ENCODE measurements at places on chromosomes 7 and 10.

GRCh38 chr10:133187091-133187905, 27.3 kb downstream of the KNDC1 start:
- no peak for DNase-seq

- no peak for DNase-seq
Measured at GRCh38 chr7:106836816-106837215, 28.3 kb upstream of the PIK3CG start.

DNA sequence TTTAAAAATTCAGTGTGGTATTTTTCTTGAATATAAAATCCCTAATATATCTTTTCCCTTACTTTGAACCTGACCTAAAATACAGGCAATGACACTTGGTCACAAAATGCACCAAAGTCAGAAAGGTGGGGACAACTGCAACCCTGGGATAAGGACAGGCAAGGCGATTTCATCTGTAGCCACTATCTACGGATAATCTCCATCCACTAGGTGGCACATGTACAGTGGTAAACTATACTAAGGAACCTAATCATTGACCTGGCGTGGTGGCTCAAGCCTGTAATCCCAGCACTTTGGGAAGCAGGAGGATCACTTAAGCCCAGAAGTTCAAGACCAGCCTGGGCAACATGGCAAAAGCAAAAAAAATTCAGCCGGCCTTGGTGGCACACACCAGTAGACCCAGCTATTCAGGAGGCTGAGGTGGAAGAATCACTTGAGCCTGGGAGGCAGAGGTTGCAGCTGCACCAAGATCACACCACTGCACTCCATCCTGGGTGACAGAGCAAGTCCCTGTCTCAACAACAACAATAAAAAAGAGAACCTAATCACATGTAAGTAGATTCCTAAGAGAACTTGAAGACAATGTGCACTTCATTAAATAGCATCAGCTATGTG, 98.9 kb downstream of the KMT2C start:
- DNase-seq: peak; percentile 6

GRCh38 chr7:99255463-99255862, 17.2 kb upstream of the MYH16 start:
- DNase-seq: no peak

DNA sequence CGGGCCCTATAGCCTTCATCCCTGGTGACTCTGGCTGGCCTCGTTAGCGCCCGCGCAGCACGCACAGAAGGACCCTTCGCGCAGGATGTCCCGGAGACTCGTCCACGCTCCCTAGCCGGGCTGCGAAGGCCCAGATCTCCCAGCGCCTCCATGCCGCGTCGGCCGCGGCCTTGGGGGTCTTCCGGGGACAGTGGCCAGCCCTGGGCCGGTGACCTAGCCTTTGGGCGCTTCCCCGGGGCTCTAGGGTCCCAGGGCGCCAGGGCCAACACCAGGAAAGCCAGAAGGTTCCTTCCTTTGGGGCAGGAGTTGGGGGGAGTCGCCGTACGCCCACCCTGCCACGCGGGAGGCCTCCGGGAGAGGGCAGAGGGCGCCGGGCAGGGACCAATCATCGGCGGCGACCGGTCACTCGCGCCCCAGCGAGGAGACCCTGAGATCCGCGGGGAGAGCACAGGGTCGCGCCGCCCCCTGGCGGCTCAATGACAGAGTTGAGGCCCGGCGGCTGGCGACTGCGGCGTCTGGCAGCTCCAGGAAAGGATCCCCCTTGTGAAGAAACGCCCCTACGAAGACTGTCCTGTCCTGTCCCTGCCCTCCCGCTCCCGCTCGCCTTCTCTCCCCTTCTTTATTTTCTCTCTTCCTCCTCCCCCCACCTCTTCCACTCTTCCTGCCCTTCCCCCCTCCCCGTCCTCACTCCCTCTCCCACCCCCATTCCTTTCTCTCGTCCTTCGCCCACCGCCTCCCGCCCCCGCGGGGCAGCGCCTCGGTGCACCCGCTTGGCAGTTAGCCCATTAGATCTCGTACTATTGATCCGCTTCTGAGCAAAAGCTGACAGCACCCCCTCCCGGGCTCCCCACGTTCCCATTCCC, 62.3 kb upstream of the LBX1 start:
- DNase-seq: peak; percentile 23

DNA sequence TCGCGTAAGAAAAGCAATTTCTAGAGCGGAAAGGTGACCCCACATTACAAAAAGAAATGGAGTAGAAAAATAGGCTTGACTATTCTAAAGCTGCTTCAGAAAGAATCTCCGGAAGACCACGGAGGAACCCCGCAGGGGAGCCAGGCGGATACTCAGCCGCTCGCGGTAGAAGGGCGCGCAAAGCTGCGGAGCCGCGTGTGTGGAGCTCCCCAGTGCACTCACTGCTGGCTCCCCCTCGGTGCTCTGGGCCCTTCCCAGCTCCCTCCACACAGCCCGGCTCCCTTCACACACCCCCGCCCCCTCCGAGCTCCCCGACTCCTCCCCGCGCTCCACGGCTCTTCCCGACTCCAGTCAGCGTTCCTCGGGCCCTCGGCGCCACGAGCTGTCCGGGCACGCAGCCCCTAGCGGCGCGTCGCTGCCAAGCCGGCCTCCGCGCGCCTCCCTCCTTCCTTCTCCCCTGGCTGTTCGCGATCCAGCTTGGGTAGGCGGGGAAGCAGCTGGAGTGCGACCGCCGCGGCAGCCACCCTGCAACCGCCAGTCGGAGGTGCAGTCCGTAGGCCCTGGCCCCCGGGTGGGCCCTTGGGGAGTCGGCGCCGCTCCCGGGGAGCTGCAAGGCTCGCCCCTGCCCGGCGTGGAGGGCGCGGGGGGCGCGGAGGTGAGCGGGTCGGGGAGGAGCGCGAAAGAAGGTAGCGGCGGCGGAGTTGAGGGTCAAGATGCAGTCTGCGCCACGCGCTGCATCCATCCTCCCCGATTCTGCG, at the start of gene STEAP2:
TSS of gene STEAP2 (plus strand) at position 350 of the 758 bp plus-strand sequence. CDS start 13,343 bp downstream, outside the sequence.
- DNase-seq: no peak

GRCh38 chr7:100706672-100707311, 871 bp downstream of the POP7 start:
- no peak for DNase-seq

DNA sequence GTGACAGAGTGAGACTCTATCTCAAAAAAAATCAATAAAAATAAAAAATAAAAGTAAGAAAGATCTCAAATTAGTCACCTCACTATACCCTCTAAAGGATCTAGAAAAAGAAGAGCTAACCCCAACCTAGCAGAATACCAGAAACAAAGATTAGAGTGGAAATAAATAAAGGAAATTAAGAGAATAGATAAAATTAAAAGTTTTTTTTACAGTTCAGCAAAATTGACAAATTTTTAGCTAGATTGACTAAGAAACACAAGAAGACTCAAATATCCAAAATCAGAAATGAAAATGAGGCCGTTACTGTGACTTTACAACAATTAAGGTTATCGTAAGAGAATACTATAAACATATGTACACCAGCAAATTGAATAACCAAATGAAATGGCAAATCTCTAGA, 29.1 kb downstream of the KCTD7 start:
- DNase-seq: no peak

GRCh38 chr7:129188372-129188891, at the start of gene SMO:
Gene SMO, plus strand, starts transcription at chr7:129188633. Its CDS starts 519 bp downstream, at chr7:129189152.
- DNase-seq: peak; percentile 8

DNA sequence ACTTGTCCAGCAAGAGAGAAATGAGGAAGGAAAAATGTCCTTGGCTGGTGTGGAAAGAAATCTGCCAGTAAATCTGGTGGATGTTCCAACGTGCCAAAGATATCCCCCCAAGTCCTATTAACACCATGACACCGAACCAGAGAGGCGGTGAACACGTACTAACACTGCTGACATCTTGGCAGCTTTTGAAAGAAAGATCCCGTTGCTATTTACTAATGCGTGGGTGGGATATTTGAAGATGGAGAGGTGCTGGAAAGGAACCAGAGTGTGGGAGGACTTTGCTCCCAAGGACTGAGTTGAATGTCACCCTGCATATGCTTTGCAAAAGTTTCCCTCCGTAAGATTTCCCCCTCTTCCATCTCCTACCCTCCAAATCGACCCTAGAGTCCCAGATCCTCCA, 7.9 kb downstream of the CCDC3 start:
- DNase-seq: no peak

DNA sequence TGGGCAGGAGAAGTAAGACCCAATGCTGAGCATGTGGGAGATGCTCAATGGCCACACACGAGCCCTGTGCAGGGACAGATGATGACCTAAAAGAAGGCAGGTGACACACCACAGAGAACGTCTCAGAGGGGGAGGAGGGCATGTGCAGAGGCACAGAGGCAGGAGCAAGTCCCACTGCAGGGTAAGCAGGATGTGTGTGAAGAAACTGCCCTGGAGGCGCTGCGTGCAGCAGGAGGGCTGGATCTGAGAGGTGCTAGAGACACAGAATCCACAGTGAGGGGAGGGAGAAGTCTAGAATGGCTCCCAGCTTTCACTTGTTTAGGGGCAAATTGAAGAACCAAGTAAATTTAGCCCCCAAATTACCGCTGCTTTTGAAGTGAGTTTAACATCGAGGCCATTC, 14.9 kb downstream of the DYDC2 start:
- no peak for DNase-seq

- DNase-seq: no peak
Measured at GRCh38 chr10:32851301-32851700, 106.7 kb downstream of the ITGB1 start.

- DNase-seq: no peak
Measured at GRCh38 chr10:67803588-67804394, 34.2 kb downstream of the DNAJC12 start.

DNA sequence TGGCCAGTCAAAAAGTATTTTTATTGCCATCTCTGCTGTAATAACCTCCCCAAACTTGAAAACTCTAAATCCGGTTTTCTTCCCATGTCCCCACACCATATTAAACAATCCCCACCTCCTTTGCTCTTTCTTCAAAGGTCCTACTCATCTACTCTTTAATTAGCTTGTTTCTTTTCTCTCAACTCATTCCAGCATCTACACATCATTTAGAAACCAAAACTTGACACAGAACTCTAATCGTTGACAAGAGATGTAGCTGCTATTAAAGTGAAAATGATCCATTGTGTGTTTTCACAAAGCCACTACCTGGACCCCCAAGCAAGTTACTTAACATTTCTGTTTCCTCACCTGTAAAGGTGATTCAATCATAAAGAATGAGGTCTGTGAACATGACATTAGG, 436.3 kb upstream of the NPVF start:
- DNase-seq: no peak

GRCh38 chr7:20543500-20543899, 72.0 kb upstream of the ABCB5 start:
- no peak for DNase-seq

- no peak for DNase-seq
Measured at GRCh38 chr7:136655414-136655813, 213.0 kb upstream of the CHRM2 start.

DNA sequence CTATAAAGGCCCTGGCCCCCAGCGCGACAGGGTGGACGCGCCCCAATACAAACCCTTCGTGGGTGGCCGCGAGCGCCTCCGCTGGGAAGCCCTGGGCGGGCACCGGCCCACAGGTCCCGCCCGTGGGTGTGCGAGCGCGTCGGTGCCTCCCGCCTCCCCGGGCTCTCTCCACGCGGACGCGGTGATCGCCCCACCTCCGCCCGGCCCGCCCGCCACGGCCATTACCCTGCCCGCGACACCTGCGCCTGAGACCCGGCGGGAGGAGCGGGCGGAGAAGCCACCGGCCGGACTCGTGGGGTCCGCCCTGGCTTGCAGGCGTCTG, 81.2 kb downstream of the PAX2 start:
- DNase-seq: no peak

DNA sequence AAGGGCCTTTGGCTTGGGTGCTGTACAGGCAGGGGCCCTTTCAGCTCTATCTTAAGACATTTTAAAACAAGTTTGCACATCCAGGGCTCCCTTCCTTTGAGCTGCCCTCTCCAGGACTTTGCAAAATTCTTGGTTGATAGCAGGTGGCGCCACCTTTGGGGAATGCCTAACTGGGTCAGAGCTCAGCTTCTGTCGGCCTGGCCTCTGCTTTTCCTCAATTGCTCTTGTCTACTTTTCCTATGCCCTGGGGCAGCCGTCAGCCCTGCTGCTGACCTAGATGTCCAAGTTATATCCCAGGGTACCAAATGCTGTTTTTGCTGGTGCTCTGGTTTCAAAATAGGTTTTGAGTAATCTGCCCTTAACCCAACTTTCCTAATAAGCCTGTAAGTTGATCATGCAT, 65.8 kb downstream of the APBB1IP start:
- no peak for DNase-seq

- no peak for DNase-seq
Measured at GRCh38 chr10:5079836-5080235, 14.4 kb upstream of the AKR1C3 start.

DNA sequence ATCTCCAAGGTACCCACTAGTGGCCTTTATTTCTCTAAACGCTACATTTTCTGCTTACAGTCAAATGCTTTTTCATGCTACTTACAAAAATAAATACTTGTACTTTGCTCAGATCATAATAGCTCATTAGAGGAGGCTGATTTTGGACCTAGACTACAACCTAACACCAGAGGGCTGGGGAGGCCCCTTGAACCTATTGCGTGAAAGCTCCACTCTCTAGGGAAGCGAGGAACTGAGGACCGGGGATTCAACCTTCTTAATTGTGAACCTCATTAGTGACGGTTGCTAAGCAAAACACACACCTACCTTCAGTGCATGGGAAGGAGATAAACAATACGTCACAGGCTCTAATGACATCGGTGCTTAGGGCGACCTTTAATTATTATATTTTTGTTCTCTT, 92.1 kb downstream of the EBF3 start:
- DNase-seq: no peak

DNA sequence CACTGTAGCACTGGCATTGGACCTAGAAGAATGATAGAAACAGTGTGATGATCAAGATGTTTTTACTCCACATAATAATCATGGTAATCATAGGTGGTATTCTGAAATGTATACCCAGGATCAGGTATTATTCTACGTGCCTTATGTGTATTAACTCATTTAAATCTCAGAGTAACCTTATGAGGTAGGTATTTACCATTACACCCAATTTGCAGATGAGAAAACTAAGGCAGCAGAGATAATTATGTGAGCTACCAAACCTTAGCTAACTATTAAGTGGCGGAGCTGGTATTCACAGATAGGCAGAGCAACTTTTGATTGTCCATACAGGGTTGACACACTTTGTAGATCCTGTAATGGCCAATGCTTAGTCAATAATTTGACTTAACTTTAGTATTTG, 2.5 kb downstream of the CAMK1D start:
- DNase-seq: no peak

- no peak for DNase-seq
Measured at GRCh38 chr10:31426401-31426800, 107.4 kb downstream of the ZEB1 start.

DNA sequence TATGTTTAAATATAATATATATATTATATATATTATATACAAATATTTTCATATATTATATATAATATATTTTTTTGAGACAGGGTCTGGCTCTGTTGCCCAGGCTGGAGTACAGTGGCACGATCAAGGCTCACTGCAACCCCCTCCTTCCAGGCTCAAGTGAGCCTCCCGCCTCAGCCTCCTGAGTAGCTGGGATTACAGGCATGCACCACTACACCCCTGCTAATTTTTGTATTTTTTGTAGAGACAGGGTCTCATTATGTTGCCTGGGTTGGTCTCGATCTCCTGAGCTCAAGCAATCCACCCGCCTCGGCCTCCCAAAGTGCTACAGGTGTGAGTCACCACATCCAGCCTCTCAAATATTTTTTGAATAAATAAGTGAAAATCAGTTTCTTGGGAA, 215.5 kb downstream of the GATA3 start:
- DNase-seq: no peak

All from stimulated activated naive CD4-positive, alpha-beta T cell (primary cell).